Umbilical cord (tissue), 2 donors: ENCODE measurements at places on chromosomes 1 and 21. TPM values are rescaled to one million over a fixed set of nuclear protein-coding genes. Genes with fewer than 3 reads are reported as not detected.

Gene KCNE2
- 0.72 TPM for total RNA-seq

Gene NIBAN1
- 283 TPM for total RNA-seq

Gene TRIM17
- total RNA-seq: not detected

- no peak for DNase-seq
Observed at GRCh38 chr1:85451236-85451830, 13.6 kb downstream of the DDAH1 start.

DNA sequence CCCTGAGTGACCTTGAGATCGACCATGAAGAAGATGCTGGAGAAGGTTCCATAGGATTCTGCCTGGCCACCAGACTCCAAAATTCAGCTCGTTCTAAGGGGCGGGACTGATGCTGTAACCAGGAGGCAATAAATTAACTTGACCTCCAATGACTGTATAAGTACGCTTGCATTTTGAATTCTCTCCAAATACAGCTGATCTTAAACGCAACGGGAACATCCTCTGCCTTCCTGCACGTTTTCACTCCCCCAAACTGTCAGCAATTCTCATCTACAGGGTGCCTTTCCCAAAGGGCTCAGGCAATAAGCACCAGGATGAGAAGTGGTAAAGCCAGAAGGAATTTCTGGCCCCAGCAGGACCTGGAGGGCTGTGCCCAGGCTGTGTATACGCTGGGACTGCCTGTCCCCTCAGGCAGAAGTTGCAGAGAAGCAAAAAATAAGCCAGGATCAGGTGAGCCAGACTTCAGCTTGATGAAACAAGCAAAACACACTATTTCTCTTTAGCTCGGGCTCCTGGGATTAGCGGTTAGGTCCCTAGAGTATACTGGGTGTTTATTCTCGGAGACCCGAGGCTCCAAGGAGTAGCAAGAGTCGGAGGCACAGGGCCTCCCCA, 124.8 kb downstream of the LRIG2 start:
- DNase-seq: peak; percentile 71

GRCh38 chr1:165383067-165383466, 26.6 kb upstream of the LMX1A start:
- peak; percentile 41 for DNase-seq

GRCh38 chr1:39104158-39105060, 78.3 kb downstream of the NDUFS5 start:
- DNase-seq: no peak

DNA sequence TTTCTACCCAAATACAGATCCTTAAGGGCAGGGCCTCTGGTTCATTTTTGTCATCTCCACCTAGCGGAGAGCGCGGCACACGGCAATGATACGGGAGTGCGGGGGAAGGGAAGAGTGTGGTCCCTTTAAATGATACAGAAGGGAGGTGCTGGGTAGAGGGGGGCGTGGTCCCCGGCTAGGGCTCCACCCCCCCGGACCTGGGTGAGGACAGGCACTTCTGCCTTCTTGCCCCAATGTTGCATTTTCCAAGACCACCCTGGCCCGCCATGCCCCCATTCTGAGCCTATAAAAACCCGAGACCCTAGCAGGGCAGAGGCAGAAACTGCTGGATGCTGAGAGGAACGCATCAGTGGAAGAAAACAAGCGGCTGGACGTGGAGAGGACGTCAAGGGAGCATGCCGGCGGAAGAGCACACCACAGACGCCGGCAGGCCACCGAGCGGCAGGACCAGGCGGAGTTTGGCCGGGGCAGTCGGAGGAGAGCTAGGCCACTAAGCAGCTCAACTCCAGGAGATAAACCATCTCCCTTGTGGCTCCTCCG, 30.0 kb downstream of the LRRC3 start:
- no peak for DNase-seq

DNA sequence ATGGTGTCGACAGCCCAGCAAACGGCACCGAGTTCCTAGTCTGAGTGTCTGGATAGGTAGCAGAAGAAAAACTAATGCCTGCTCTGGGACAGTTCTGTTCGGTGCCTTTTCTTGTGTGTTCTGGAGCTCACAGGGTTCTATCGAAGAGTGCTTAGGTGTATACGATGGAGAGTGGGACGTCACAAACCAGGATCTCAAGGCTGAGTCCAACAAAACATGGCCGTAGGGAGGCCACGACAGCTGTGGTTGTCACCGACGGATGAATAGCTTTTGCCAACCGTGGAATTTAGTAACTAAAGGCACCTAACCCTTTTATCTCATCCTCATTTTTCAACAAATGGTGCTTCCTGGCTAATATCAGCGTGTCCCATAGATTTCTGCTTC, 635 bp upstream of the SYNJ1 start:
- no peak for DNase-seq

DNA sequence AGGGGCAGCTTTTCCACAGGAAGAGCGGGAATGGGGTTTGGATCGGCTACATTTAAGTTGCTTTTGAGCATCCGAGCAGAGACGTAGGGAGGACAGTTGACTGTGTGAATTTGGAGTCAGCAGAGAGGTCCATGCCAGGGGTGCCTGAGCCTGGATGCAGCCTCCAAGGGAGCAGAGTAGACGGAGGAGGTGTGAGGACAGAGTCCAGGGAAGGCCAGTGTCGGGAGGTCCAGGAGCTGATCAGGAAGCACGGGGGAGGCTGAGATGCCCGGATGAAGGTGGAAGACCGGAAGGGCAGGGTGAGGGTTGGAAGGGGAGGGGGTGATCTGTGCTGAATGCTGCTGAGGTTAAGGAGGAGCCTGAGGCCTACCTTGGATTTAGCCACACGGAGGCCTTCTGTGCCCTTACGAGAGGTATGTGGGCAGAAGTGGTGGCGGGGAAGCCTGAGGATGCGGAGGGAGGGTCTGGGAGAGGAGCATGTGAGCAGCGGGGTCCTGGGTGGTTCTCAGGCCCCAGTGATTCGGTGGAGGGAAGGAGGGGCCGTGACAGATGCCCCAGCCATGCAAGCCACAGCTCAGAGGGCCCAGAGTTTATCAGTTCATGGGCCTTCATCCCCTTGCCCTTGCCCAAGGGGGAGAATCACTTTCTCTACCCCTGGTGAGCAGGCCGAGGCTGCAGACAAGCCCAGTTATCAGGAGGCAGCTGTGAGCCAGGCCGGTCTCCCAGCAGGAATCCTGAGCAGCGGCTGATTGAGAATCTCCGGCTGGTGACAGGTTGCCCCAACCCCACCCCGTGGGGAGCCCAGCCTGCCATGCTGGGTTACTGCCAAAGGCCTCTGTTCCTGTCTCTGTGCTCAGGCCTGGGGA, 54.0 kb upstream of the ACTL8 start:
- DNase-seq: no peak

DNA sequence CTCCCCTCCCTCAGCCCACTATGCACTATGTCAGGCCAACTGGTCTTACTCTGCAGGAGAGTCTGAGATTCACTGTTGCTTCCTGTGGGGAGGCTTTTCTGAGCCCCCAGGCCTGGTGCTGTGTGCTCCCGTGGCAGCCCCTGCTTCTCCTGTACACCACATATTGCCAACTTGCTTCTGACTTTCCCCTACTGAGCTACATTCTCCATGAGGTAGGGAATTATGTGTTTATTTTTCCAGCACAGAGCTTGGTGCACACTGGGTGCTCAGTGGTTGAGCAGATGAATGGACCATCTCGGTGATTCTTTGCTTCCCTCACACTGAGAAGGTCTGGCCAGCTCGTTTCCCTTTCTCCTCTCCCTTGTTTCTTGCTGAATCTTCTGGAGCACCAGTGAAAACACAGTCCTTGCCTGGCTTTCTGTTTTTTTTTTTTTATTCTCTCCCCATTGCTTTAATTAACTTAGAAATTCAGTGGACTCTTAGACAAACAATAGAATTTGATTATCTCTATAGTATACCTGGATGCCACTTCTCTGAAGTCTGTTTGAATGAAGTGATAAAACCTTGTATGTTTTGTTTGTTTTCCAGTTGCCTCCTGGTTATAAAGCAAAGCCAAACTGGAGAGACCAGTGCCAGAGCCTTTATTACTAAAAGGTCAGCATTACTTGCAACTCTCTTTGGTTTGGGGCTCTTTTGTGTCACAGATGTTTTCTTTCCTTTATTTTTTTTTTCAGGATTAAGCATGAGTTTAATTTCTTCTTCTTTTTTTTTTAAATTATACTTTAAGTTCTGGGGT, 50.3 kb upstream of the CNIH3 start:
- DNase-seq: no peak

Gene ZMYND12
- not detected for total RNA-seq

- peak; percentile 25 for DNase-seq
Observed at GRCh38 chr1:172390301-172390682, 30.2 kb upstream of the C1orf105 start.

DNA sequence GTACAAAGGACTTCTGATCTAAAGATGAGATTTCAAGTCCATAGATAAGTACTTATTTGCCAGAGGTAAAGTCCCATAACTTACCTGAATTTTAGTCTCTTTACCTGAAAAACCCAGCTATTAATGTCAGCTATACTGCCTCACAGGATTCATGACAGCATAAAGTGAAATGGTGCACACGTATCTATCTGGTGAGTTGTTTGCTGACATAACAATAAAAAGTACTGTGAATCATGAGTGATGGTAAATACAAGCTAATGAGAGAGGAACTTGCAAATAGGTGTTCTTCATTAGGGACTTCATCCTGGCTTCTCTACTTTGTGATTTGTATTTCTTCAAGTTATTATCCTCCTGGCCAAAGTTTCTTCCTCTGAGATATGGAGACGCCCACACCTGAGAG, 225.1 kb upstream of the C8B start:
- DNase-seq: no peak

DNA sequence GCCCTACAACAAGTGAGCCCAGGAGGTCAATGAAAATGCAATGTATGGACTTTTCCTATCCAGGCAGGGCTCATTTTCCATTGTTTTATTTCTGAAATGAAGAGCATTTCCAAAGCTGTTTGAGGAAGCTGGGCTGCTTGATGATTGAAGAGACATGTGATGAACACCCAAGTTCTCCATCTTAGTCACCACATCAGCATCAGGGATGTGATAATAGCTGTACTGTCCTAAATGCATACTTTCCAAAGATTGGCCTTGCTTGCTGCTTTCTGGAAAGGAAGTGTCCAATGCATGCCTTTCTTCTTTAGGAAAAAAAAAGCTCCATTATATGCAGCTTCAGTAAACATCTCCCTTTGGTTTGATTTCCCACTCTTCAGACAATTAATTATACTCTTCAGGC, 425.9 kb upstream of the RUNX1 start:
- peak; percentile 36 for DNase-seq

Gene SAMSN1
- total RNA-seq: 14.0 TPM

DNA sequence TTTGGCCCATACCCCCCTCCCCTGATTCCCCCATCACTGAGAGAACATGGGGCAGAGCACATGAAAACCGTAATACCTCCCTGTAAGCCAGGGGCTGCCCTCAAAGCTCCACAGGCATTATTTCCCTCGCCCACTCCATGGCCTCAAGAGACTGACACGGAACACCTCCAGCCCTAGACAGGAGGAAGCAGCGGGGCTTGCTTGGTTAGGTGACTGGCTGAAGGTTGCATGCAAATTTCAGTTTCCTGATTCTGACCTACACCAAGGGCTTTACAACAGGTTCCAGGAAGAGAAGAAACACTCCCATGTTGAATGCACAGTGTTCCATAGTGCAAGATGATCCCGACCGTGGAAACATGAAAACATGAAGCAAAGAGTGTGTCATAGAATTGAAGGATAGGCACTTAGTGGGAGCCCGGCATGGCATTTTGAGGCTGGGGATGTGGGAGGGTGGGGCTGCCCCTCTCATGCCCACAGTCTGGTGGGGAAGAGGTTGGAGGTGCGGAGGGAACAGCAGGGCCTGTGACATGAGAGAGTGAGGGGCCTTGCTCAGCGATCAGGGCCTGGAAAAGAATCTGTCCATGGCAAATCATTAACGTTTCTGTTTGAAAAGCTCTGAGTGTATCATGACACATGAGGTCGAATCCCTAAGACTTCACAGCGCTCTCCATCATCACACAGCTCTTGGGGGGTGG, 33.5 kb downstream of the GPR137B start:
- DNase-seq: no peak

DNA sequence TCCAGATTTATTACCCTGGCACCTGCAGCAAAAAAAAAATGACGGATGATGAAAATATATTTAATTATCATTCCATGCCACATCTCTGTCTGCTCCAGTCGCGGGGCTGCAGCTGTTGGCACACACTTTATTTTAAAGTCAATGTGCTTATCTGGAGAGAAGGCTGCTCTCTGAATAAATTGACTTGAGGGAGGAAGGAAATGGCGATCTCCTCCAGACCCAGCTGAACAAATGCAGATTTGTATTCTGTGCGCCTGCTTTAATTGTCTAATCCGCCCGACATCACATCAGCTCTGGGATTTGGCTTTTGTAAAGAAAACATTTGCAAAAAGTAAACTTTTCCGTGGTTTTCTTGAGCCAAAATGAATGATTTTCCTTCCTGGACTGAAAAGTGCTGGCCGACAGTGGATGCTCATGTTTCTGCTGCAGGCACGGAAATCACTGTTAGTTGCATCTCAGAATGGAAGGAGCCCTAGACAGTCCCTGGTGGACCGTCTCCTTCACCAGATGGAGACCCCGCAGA, 150.2 kb downstream of the CAMTA1 start:
- DNase-seq: peak; percentile 62

GRCh38 chr1:171191992-171192391, 6.9 kb downstream of the FMO2 start:
- no peak for DNase-seq

DNA sequence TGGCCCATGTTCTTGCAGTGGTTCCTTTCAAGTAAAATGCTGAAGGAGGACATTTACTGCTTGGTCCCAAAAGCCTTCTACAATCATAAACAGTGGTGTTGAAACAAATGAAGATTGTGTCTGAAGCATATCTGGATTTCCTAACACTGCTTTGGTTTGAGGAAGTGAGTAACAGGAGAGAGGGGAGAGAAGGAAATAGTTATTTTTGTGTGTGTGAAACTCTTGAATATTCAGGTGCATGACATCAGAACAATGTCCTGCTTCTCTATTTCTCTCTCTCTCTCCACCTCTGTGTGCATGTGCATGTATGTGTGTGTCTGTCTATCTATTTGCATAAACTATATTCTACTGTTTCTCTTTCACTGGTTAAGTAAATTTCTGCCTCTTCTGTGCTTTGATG, 61.4 kb upstream of the TNFSF18 start:
- peak; percentile 33 for DNase-seq
